ENCODE measurements at places on chromosomes 2 and 18.

DNA sequence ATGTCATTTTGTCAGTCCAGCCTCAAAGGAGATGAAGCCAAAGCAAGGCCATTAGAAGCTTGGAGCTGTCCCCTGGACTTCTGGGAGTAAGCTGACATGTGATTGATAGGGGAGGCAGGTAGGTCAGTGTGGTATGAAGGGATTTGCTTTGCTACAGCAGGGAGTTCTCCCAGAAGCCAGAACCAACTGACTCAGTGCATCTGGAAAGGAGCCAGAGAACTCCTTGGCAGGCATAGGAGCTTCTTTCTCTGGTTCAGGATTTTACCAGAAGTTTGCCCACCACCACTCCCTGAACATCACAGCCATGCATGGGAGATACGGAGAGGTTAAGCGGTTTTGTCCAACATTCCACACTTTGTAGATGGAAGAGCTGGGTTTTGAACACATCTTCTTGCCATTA is 24.5 kb upstream of the KCNE4 start:
- no peak for DNase-seq

DNA sequence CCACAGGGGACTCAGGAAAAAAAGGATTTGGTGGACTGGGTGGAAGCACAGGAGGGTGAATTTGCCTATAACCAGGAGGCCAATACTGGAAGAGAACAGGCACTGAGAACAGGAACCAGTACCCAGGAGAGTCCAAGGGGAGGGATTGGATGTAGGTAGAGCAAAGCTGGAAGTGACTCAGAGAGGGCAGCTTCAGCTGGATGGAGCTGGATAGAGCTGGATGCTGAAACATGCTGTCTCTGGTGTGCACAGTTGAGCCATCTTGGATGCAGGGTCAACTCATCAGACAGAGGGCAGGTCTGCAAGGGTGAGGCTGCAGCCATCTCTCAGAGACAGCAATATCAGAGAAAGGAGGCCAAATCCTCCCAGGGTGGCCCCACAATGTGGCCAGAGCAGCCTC is 134.0 kb downstream of the GALNT14 start:
- no peak for DNase-seq

- DNase-seq = no peak
Measured at GRCh38 chr2:70670202-70670601, 97.8 kb downstream of the ADD2 start.

DNA sequence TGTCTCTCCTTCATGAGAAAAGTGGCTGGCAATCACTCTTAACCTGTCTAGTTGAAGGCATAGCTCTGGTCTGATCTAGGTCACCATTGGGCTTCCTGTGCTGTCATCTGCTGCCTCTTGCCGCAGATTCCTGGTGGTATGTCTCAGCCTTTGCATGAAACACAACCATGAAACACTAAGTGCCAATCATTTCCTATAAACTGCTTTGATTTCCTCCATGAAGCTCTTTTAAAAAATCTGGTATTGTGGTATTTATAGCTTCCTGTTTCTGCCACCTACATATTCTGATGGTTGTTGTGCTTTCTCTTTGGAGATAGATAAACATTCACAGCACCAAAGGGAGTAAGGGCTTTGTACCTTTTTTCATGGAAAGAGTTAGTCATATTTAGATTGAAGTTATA is 120.0 kb upstream of the EPC2 start:
- DNase-seq = no peak

GRCh38 chr2:12734914-12735654 is 18.3 kb downstream of the TRIB2 start:
- no peak for DNase-seq

Measured in NCI-H345 (cell line).